ENCODE measurements at places on chromosomes 12 and 14. TPM values are rescaled to one million over a fixed set of nuclear protein-coding genes. Genes with fewer than 3 reads are reported as not detected.
A peak's percentile ranks its signal among the peaks of the same experiment; 100 is the strongest.

DNA sequence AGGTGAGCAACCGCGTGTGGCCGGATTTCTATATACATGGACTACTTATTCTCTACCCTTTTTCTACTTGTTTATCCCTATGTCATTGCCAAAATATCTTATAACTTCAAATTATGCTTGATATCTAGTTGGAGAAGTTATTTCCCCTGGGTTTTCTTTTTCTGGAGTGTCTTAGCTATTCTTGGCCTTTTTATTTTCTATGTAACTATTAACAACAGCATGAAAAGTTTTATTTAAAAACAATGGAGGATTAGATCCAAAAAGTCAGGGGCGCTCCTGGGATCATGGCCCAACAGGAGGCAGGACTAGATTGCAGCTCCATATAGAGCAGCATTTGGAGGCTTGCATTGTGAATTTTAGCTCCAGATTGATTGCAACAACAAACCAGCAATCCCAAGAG is 8.6 kb upstream of the STRAP start:
- H3K27me3 ChIP-seq: no peaks in the 10 kb centered on the region
- no peaks in the 10 kb centered on the region for H3K36me3 ChIP-seq
- DNase-seq: no peak
- H3K4me3 ChIP-seq: no peak overlapping the region

- no peak overlapping the region for H3K4me3 ChIP-seq
- no peak for DNase-seq
- no peak overlapping the region for H3K27ac ChIP-seq
- no peaks in the 10 kb centered on the region for H3K36me3 ChIP-seq
- peaks cover 100% of the 10 kb centered on the region for H3K27me3 ChIP-seq
These were observed 7.5 kb downstream of the FOXG1 start for GRCh38 chr14:28773861-28774691.

- no peaks in the 10 kb centered on the region for H3K27me3 ChIP-seq
- H3K27ac ChIP-seq: no peak overlapping the region
- H3K36me3 ChIP-seq: no peaks in the 10 kb centered on the region
- DNase-seq: no peak
- H3K4me3 ChIP-seq: no peak overlapping the region
These were observed 355.0 kb downstream of the ETNK1 start for GRCh38 chr12:22979854-22980469.

DNA sequence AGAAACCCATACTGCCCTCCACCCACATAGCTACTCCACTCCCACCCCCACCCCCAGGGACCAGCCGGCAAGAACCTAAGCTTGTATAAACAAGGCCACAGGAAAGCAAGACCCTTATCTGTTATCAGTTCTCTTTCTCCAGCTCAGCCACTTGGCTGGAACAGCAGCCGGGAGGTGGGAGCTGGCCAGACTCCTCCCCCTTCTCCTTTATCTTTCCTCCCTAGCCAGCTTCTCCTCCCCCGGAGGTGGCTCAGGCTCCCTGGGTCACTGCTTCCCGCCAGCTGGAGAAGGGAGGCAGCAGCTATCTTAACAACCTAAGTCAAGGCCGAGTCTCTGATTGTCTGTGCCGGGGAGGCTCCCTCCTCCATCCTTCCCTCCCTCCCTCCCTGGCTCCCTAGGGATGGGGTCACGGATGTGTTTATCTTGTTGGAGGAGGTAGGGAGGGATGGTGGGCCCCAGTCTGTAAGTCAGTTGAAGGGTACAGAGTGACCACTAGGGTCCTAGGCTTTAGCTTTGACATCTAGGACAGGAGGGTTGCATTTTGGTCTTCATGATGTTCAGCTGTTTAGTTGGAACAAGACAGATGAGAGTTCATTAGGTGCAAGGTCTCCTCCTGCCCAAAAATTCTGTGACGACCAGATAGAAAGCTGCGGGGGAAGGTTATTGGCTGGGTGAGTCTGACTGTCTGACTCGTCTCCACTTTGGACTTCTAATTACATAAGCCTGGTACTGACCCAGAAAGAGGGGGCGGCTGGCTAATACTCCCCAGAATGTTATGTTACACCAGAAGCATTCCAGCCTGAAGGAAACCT is 29.7 kb downstream of the ZFP36L1 start:
- no peaks in the 10 kb centered on the region for H3K36me3 ChIP-seq
- no peaks in the 10 kb centered on the region for H3K27me3 ChIP-seq
- H3K27ac ChIP-seq: peak overlapping the region; percentile 55

GRCh38 chr12:102009796-102010195 is 52.0 kb downstream of the WASHC3 start:
- no peak overlapping the region for H3K4me3 ChIP-seq
- no peak overlapping the region for H3K27ac ChIP-seq
- H3K4me1 ChIP-seq: no peaks in the 10 kb centered on the region
- peaks cover 14% of the 10 kb centered on the region for H3K36me3 ChIP-seq

GRCh38 chr12:48973531-48973930 is 2.0 kb upstream of the WNT10B start:
- H3K4me3 ChIP-seq: no peak overlapping the region
- H3K36me3 ChIP-seq: no peaks in the 10 kb centered on the region
- DNase-seq: no peak
- no peak overlapping the region for H3K27ac ChIP-seq
- peaks cover 41% of the 10 kb centered on the region for H3K4me1 ChIP-seq

DNA sequence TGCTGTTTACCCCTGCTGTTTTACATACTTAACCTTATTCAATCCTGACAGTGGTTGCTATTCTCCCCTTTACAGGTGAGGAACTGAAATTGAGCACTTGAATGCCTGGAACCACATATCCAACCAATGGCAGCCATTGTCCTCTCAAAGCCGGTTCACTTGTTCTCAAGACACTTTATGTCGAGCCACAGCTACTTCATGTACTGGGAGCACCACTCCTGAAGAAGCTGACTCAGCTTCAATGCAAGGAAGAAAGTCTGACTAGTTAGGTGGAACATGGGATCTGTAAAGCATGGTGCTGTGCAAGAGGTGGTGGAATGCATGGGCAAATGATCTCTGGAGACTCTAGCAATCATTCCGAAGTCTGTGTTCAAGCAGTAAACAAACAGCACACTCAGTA is 113.9 kb upstream of the CPM start:
- no peak for DNase-seq
- H3K27ac ChIP-seq: no peak overlapping the region
- H3K36me3 ChIP-seq: no peaks in the 10 kb centered on the region
- H3K4me1 ChIP-seq: no peaks in the 10 kb centered on the region

DNA sequence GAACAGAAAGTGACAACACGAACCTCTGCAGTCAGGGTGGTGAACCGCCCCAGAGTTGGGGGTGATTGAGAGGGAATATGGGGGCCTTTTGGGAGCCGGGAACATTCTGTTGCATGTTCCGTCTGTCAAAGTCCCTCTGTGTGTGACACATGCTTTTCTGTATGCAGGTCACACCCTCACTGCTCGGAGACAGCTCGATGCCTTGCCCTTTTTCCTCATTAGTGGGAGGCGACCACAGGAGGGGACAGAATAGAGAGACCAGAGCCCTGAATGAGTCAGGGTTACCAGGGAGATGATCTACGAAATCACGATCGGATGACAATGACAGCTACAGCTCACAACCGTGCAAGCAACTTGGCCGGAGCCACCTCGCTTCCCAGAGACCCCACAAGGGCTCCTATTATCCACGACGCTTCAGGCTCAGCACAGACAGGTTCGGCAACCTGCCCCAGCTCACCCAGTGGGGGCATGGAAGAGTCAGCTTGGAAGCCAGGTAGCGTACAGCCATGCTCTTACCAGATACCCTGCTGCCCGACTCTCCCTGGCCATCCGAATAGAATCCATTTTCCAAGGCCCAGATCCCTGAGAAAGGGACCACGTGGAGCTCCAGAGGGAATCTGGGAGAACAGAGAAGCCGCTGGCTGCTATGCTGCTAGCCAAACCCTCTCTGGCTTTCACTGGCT is 38.8 kb downstream of the TESC start:
- DNase-seq: no peak
- H3K4me1 ChIP-seq: peaks cover 4% of the 10 kb centered on the region
- H3K27me3 ChIP-seq: no peaks in the 10 kb centered on the region
- H3K27ac ChIP-seq: no peak overlapping the region
- no peak overlapping the region for H3K4me3 ChIP-seq
- no peaks in the 10 kb centered on the region for H3K36me3 ChIP-seq

DNA sequence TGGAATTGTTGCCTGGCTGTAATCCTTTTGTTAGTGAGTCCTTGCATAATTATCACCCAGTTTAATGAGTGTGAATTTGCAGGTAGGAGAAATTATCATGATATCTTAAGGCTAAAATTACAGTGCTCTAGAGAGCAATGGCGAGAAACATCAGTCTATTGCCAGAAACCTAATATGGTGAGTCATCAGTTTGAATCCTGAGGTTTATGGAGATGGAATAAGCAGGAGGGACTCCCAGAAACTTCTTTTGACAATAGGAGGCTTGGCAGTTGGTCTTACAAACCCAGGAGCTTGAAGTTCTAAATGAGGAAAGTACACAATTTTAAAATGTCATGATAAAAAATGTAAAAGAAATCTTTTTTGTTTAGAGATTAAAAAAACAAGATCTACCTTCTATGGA is 31.5 kb upstream of the CRADD start:
- peaks cover 3% of the 10 kb centered on the region for H3K4me1 ChIP-seq
- no peaks in the 10 kb centered on the region for H3K27me3 ChIP-seq
- H3K27ac ChIP-seq: no peak overlapping the region
- no peak for DNase-seq
- no peaks in the 10 kb centered on the region for H3K36me3 ChIP-seq

DNA sequence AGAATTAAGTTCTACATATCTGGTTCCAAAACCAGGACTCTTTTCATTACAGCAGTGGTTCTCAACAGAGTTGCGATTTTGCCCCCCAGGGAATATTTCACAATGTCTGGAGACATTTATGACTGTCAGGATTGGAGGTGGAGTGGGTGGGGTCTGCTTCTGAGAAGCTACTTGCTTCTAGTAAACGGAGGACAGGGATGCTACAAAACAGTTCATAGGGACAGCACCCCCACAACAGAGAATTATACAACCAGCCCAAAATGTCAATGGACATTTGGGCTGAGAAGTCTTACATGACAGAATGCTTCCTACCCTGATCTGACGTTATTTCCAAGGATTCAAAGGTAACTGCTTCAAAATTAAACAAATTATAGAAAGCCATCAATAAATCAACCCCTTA is 739 bp upstream of the SPATA7 start:
- H3K27me3 ChIP-seq: no peaks in the 10 kb centered on the region
- H3K27ac ChIP-seq: peak overlapping the region; percentile 88
- no peak for DNase-seq
- peak overlapping the region; percentile 95 for H3K4me3 ChIP-seq
- no peaks in the 10 kb centered on the region for H3K4me1 ChIP-seq
- no peaks in the 10 kb centered on the region for H3K36me3 ChIP-seq

DNA sequence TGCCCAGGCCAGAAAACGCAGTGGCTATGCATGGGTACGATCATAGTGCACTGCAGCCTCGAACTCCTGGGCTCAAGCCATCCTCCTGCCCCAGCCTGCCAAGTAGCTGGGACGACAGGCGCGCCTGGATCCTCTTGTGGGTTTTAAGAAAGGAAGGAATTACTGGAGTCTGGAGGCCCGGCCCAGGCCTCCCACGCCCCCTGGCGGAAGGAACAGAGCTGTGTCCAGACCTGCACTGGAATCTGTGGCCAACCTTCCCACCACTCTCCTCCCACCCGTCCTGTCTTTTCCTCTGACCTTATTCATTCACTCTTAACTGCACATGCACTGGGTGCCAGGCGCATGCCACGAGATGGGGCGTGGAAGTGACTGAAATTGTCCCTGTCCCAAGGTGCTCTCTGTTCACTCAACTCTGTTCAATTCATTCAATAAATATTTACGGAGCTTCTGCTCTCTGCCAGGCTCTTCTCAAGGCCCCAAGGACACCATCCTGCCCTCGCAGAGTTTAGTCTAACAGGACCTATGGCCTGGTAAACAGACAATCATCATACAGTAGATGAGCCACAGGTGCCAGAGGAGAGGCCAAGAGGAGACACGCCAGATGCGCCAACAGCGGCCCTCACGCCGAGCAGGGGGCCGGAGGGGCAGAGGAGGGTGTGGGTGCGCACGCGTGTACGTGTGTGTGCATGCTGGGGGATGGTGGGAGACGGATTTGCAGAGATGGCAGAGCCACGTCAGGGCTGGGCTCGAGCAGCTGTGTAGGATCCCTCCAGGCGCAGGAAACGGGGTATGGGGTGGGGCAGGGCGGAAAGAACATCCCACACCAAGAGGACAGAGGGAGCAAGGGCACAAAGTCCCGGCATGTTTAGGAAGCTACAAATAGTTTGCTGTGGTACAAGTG is 13.7 kb upstream of the TMEM106C start:
- DNase-seq: peak; percentile 91
- no peak overlapping the region for H3K27ac ChIP-seq
- H3K36me3 ChIP-seq: no peaks in the 10 kb centered on the region
- H3K4me3 ChIP-seq: no peak overlapping the region

GRCh38 chr12:78732481-78732880 is 132.1 kb upstream of the SYT1 start:
- H3K4me1 ChIP-seq: no peaks in the 10 kb centered on the region
- no peak overlapping the region for H3K27ac ChIP-seq
- no peak overlapping the region for H3K4me3 ChIP-seq
- H3K36me3 ChIP-seq: no peaks in the 10 kb centered on the region
- no peak for DNase-seq

- H3K4me1 ChIP-seq: peaks cover 7% of the 10 kb centered on the region
- peak overlapping the region; percentile 74 for H3K27ac ChIP-seq
These were observed 735 bp upstream of the VASH1 start for GRCh38 chr14:76760331-76761135.

- no peaks in the 10 kb centered on the region for H3K4me1 ChIP-seq
- no peak overlapping the region for H3K4me3 ChIP-seq
- DNase-seq: no peak
- no peak overlapping the region for H3K27ac ChIP-seq
- H3K36me3 ChIP-seq: no peaks in the 10 kb centered on the region
- no peaks in the 10 kb centered on the region for H3K27me3 ChIP-seq
These were observed 191.5 kb downstream of the KLHL28 start for GRCh38 chr14:44770201-44770600.

- H3K4me1 ChIP-seq: no peaks in the 10 kb centered on the region
- H3K27ac ChIP-seq: no peak overlapping the region
- no peak for DNase-seq
- H3K27me3 ChIP-seq: no peaks in the 10 kb centered on the region
- no peaks in the 10 kb centered on the region for H3K36me3 ChIP-seq
These were observed 587.1 kb upstream of the ATXN7L3B start for GRCh38 chr12:73950507-73950906.

DNA sequence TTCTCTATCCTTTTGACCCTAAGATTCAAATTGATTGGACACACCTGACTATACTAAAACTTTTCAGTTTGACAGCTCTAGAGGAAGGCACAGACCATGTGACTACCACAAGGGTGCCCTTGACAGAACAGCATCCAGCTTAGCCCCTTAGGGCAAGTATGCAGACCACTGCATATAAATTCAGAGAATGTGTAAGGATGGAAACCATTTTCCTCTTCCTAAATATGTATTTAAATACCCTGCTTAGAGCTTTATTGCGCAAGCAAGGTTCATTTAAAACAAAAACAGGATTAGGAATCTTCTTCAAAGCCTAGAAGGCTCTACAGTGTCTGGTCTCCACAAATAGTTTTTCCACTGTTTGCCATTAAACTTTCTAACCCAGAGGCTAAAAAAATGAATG is 202.8 kb downstream of the MED13L start:
- H3K4me1 ChIP-seq: peaks cover 9% of the 10 kb centered on the region
- no peak for DNase-seq
- no peak overlapping the region for H3K4me3 ChIP-seq

GRCh38 chr14:105335735-105336476 is 21.4 kb downstream of the PACS2 start:
- no peak overlapping the region for H3K4me3 ChIP-seq
- H3K4me1 ChIP-seq: peaks cover 25% of the 10 kb centered on the region

The OS9 gene
- 263 TPM for total RNA-seq

The KHNYN gene
- 56.2 TPM for total RNA-seq

The GDF3 gene
- total RNA-seq: 0.32 TPM

The MFAP5 gene
- total RNA-seq: 2.8 TPM

The DPPA3 gene
- not detected for total RNA-seq

The CDH24 gene
- total RNA-seq: 7.8 TPM

The AJUBA gene
- total RNA-seq: 37.8 TPM

The MDGA2 gene
- not detected for total RNA-seq

The CRADD gene
- total RNA-seq: 17.1 TPM
